ENCODE measurements at places on chromosomes 3 and 15.

GRCh38 chr3:186368176-186368575 is 6.1 kb upstream of the DGKG start:
- no peak for DNase-seq

DNA sequence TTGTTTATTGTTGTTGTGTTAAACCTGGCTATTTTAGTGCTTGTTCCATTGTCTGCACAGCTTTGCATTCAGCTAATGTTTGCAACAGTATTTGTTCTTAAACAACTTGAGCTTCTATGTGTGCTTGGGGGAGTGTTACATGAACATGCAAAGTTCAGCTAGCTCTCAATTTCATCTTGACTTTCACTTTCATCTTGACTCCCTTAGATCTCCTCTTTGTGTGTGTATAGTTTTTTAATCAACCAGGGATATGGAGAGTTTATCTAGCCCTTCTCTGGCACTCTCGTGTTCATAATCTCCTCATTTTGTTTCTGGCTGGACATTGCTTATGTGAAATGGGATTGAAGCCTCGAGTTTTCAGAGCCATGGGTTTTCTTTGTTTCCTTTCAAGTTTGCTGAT is 212.4 kb upstream of the ZBTB20 start:
- DNase-seq: no peak

DNA sequence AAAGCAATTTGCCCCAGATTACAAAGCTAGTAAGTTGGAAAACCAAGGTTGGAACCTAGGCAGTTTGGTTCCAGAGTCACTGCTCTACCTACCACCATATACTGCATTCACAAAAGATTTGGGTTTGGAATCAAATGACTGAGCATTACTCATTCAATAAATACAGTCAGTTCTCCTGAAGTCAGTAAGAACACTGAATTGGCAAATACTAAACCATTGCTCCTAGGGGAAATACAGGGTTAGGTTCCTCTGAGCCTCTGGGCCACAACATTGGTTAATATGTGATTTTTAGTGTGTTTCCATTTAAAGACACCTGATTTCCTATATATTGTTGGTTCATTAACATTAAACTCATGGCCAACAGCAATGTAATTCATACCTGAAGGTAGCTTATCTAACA is 2.1 kb upstream of the EIF5A2 start:
- no peak for DNase-seq

DNA sequence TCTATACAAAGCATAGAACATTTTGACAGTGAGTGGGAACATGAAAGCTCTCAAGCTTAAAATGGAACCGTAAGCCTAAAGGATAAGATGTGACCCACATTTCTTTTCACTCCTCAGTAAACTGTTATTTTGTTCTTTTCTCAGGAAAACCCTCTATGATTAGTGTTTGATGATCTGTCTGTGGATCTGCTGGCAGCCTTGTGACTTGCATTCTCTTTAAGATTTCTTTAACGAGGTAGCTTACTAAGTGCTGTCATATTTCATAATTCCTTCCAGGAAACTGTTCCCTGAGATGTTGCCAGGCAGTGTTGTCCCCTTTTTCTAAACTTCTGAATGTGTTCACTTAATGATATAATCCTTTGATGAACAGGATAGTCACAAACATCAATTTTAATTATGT is 167.6 kb downstream of the PYDC2 start:
- DNase-seq: no peak

GRCh38 chr15:66170042-66170441 is 83.5 kb downstream of the MEGF11 start:
- DNase-seq: no peak

DNA sequence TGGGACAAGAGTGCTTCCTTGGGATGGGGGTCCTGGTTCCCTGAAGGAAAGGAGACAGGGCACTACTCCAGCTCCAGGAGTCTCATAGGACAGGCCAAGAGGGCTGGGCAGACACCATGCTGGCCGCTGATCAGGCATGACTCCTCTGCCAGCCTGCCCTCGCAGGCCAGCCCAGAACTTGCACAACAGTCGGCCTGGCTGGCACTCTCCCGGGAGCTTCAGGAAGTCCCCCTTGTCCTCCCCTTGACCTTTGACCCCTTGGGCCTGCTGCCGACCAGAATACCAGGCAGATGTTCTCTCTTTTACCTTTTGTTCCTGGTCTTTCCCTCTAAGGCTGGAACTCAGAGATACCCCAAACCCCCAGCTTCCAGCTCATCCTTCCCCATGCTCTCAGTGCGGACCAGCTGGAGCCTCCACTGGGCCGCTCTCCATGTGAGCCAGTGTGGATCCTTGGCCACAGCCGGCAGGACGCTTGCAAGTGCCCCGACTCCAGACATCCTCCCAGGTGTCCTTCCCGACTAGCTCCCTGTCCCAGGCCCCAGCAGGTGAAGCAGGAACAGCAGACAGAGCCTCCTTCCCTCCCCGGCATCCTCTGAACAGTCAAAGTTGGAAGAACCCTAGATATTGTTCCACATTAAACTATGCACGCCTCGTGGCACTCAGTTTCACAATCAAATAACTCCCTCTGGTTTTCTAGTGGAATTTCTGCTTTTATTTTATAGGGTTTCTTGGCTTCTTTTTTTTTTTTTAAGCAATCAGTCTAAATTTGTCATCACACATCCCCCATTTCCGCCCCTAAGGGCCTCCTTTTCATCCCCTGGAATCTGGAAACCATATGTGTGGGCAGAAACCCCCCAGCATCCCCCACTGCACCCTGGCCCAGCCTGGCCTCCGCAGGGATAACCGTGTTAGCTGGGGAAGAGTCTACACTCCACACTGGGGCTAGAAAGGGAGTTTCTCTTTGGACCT is 15.7 kb downstream of the VPS18 start:
- peak; percentile 37 for DNase-seq

- peak; percentile 97 for DNase-seq
Measured at GRCh38 chr15:40807028-40807887, at the start of the genes DNAJC17 and ZFYVE19. DNAJC17 (minus strand) TSS chr15:40807473; CDS start chr15:40807446, 27 bp downstream. ZFYVE19 (plus strand) TSS chr15:40807089; CDS start chr15:40807590, 501 bp downstream.

DNA sequence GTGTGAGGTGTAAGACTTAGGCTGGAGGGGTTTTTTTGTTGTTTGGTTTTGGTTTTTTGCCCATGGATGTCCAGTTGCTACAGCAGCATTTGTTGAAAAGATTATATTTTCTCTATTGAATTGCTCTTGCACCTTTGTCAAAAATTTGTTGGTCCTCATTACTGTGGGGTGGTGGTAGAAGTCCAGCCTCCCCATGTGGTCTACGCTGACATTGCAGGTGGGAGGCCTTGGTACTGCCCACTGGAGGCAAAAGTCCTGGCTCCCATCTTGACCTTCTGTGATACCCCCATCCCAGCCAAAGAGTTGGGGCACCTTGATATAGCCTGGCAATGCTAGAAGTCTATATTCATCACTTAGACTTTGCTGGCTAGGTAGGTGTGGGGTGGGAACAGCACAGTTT is 5.4 kb upstream of the RAB6B start:
- no peak for DNase-seq

GRCh38 chr15:92930776-92931175 is 30.7 kb downstream of the CHD2 start:
- DNase-seq: peak; percentile 76

DNA sequence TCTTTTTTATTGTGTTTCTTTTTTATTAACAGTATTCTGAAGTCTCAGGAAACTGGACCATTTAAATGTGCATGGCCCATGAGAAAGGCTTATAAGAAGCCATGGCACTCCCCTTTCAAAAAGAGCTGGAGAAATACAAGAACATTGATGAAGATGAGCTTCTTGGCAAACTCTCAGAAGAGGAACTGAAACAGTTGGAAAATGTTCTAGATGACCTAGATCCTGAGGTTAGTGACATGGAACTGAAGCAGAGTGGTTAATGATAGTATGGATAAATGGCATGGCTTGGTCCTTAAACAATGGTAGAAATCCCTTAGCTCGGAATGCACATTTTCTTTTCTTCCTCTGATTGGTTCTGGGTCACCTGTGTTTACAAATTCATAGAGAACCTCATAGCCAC is 14.9 kb downstream of the TMOD2 start:
- DNase-seq: no peak

- DNase-seq: peak; percentile 21
Measured at GRCh38 chr3:129277829-129278271, 820 bp upstream of the HMCES start.

GRCh38 chr3:20849975-20850374 is 664.0 kb upstream of the SGO1 start:
- no peak for DNase-seq

- DNase-seq: no peak
Measured at GRCh38 chr3:177522051-177522450, 324.8 kb upstream of the TBL1XR1 start.

DNA sequence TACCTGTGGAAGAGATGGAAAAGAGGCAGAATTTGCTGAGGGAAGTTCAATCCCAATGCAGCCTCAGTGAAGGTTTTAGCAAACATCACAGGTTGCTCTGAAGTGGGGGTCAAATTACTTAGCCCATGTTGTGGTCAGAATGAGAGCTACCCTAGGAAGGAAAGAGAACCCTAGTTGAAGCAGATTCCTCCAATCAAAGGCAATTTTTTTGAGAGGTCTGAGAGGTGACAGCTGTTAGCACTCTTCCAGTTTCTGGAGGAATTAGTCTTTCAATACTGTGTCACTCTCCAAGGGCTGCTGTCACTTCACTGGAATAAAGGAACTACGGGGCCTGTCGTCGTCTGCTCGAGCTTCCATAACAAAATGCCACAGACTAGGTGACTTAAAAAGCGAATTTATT is 584.2 kb upstream of the DPPA4 start:
- DNase-seq: no peak

GRCh38 chr3:86801921-86802320 is 189.0 kb downstream of the VGLL3 start:
- DNase-seq: peak; percentile 19

- no peak for DNase-seq
Measured at GRCh38 chr3:129623447-129624118, 17.1 kb upstream of the PLXND1 start.

DNA sequence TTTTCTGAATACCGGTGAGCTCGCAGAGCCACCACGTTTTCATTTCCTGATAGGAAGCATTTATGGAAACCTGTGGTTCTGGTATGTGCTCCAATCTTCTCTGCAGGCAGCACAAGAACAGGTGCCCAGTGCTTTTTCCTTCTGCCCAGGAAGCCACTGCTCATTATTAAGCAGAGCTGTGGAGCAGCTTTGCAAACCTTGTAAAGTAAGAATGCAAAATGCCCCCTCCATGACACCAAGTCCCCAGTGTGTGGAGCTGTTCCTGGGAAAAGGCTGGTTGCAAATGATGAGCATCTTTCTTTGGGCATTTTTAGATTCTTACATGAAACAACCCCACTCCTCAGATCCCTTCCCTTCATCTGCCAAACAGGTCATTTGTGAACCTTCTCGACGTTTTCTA is 65.7 kb upstream of the MRPL3 start:
- DNase-seq: no peak

DNA sequence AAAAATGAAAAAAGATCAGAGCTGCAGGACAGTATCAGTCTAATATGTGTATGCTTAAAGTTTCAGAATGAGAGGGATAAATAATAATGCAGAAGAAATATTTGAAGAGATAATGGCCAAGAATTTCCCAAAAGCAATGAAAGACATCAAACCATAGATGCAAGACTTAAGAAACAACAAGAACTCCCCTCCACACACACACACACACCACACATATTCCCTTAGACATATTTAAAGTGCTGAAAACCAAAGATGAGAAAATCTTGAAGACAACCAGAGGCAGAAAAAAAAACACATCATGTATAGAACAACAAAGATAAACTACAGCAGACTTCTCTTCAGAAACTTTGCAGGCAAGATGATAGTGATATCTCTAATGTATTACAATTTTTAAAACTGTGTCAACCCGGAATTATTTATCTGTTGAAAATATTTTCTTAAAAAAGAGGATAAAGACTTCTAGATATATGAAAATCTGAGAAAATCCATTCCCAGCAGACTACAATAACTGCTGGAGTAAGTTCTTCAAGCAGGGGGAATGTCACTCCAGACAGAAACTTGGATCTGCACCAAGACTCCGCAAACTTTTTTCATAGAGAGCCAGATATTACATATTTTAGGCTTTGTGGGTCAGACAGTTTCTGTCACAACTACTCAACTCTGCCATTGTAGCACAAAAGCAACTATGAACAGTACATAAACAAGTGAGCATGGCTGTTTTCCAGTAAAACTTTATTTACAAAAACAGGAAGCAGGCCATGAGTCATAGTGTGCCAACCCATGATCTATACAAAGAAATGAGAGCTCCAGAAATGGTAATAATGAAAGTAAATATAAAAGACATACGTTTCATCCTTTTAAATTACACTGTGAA is 223.4 kb upstream of the CGNL1 start:
- no peak for DNase-seq

GRCh38 chr15:60619131-60619530 is 140.2 kb upstream of the ICE2 start:
- no peak for DNase-seq

DNA sequence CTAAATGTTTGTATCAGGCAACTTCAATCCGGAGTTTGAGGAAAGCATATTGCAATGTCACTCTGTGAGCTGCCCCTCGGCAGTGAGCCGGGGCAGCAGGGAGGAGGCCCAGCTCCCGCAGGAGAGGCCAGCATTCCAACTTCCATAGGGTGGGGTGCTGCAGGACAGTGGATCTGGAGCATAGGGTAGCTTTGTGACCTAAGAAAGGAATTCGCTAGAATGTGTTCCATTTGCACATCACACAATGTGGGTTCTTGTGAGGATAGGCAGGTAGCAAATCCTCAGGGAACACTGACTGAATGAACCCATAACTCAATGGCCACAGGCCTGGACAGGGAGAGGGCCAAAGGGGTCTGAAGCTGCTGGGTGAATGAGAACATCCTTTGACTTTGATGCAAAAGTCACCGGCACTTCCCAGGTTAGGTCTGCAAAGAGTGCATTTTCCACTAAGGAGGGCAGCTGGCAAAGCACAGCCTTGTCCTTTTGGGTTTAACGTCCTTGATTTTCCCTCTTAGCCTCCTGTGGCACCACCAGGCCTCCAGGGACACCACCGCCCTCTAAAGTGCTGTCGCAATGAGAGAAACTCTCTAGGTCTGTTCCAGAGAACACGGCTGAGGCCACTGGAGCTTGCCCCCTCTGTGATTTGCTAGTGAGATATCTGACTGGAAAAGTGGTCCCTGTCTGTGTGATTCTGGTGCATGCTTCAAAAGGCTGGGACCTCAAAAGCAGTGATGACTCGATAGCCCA is 36.2 kb downstream of the GABRB3 start:
- DNase-seq: no peak

GRCh38 chr15:95302809-95303208 is 1027.7 kb upstream of the NR2F2 start:
- no peak for DNase-seq

GRCh38 chr15:50854601-50855490 is 53.6 kb upstream of the AP4E1 start:
- DNase-seq: no peak

DNA sequence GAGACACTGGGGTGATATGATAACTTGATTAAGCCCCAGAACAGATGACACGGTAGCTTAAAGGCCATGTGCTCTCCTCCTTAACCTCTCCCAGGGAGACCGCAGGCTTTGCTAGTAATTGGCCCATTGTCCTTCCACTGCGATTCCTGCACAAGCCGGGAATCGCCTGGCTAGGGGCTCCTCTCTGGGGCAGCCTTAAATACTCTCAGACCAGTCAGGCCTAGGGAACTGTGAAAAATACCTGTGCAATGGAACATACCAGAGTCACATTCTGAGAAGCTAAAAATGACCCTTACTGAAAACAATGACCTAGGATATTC is 56.3 kb downstream of the CPN2 start:
- no peak for DNase-seq

- DNase-seq: no peak
Measured at GRCh38 chr3:194462936-194463335, 23.9 kb downstream of the ATP13A3 start.

GRCh38 chr15:42083916-42084315 is 10.4 kb downstream of the PLA2G4D start:
- DNase-seq: no peak

- DNase-seq: no peak
Measured at GRCh38 chr3:18027161-18027939, 284.9 kb upstream of the TBC1D5 start.

Measured in AG20443 (cell line).